T-helper 1 cell (primary cell): ENCODE measurements at places on chromosomes 2 and 18.
A peak's percentile ranks its signal among the peaks of the same experiment; 100 is the strongest.

DNA sequence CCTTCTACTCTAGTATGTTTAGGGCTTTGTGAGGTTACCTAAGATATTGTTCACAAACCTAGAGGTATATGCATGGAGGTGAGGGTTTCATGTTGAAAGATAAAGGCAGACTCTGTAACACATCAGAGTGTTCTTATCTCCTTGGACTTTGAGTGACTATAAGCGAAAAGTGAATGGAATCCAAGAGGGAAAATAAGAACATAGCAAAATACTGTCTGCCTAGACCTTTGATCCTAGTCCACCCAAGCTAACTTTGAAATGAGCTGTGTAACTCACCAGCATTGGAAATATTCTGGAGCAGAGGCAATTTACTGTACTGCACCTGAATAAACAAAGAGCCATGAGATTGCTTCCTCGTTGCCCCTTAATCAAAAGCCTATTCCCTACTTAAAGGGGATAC, 28.2 kb upstream of the GALNT1 start:
- no peak for DNase-seq

DNA sequence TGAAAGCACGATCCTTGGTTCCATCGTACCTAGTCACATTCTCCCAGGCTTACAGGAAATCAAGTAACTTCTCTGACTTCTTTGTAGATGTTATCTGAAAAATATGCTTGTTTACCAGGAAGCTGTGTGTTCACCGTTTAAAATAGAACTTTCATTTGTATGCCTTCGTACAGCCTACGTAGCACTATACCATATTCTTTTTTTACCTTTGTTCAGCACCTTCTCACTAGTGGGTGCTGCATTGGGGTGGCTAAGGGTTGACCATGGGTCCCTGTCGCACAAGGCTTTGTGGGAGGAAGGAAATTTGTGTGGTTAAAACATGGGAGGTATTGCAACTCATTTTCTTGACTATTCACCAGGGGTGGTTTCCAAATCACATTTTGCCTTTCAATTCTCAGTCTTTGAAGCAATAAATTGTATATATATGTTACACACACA, 16.6 kb downstream of the MALT1 start:
- DNase-seq: peak; percentile 44

GRCh38 chr18:6333981-6334380, 80.7 kb downstream of the L3MBTL4 start:
- no peak for DNase-seq

GRCh38 chr2:61179701-61180639, 18.0 kb downstream of the C2orf74 start:
- DNase-seq: no peak

- DNase-seq: no peak
Observed at GRCh38 chr2:84846741-84847142, 34.1 kb downstream of the TRABD2A start.

DNA sequence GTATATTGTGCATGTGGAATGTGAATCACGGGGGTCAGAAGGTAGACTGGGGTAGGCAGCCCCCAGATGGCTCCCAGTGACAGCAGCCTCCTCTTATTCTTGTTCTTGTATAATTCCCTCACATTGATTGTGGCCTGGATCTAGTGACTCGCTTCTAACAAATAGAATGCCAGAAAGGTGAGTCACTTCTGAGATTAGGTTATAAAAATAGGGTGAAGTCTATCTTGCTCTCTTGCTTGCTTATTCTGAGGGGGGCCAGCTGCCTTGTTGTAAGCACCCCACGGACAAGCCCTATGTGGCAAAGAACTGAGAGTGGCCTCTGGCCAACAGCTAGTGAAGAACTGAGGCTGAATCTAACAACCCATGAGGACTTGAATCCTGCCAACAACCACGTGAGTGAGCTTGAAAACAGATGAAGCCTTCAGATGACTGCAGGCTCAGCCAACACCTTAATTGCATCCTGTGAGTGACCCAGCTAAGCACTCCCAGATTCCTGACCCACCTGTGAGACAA, 15.6 kb upstream of the RMND5A start:
- DNase-seq: no peak

DNA sequence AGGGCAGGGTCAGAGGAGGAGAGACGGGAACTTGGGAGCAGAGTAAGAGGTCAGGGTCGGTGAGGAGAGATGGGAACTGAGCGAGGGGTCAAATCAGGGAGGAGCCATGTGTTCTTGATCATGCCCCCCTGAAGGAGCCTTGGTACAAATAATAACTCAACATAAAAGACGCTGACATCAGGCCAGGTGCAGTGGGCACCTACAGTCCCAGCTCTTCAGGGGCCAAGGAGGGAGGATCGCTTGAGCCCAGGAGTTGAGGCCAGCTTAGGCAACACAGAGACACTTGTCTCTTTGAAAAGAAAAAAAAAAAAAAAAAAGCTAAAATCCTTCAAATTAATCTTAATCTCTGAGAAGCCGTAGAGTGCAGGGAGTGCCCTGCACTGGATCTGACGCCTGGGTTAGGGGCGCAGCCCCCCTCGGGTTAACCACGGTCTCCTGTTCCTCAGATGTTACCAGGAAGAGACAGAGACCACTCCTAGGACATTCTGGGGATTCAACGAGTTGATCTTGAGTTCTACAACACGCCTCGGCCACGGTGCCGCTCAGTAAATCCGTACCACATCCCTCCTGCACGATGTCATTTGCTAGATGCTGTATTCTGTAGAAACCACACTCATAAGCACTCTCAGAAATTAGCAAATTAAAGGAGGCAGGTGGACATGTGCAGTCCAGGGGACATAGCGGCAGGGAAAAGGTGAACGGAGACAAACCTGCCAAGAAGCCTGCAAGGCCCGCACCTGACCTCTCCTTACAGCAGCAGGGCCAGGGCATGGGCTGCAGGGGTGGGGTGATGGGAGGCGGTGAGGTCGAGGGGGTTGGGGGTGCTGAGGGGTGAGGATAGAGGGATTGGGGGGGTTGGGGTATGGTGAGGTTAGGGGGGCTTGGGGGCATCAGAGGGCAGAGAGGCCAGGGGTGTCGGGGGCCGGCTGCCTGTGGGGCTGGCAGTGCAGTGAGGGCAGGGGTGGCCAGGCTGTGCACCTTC, 29.2 kb downstream of the SLC66A2 start:
- DNase-seq: no peak

DNA sequence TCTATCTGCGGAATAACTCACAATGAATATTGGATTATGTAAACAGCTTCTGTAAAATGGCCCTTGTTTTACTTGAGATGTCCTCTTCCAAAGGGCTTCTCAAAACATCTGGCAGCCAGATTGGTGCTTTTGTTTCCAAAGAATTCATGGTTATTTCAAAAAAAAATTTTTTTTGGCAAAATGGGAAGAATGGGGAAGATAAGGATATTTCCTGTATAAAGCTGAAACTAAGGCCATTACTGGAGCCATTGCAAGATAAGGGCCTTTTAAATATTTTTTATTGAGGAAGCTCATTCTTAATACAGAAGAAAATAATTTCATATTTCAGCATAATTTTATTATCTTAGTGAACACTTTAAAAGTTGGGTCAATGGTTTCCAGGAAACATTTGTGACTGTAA, 259.1 kb downstream of the GALNT13 start:
- no peak for DNase-seq

- no peak for DNase-seq
Observed at GRCh38 chr2:223944166-223944702, 901 bp downstream of the WDFY1 start.

DNA sequence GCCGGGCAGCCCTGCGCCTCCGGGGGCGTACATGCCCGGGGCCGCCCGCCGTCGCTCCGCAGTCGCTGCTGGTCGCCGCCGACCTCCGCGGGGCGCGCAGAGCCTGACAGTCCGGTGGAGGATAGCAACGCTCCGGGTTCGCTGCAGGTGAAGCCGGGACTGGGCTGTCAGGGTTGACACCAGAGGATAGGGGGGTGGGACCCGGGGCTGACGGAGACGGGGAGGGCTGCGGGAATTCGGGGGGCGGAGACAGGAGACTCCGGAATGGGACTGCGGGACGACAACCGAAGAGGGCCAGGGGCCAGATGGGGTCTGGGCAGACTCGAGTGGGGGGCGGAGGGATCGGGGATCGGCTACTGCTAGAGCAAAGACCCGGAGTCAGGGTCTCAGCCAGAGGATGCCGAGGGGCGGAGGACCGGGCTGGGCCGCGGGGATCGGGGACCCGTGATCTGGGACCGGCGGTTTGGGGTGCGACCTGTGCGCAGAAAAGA, 403 bp downstream of the TMEM127 start:
- DNase-seq: no peak

DNA sequence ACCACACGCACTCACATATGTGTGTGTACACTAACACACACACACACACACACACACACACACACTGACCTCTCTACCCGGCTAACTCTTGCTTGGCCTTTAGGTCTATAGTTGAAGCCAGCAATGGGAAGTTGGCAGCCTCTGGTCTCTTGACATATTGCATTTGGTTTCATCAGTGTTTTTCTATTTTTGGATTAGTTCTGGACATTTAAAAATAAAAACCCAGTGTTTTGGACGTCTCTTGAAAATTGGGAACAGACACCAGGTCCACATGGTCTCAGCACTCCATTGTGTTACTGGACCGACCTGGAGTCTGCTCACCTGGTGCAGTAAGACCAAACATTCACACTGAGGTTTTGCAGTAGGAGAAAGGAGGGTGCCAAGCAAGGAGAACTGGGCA, 50.4 kb upstream of the AFF3 start:
- no peak for DNase-seq

DNA sequence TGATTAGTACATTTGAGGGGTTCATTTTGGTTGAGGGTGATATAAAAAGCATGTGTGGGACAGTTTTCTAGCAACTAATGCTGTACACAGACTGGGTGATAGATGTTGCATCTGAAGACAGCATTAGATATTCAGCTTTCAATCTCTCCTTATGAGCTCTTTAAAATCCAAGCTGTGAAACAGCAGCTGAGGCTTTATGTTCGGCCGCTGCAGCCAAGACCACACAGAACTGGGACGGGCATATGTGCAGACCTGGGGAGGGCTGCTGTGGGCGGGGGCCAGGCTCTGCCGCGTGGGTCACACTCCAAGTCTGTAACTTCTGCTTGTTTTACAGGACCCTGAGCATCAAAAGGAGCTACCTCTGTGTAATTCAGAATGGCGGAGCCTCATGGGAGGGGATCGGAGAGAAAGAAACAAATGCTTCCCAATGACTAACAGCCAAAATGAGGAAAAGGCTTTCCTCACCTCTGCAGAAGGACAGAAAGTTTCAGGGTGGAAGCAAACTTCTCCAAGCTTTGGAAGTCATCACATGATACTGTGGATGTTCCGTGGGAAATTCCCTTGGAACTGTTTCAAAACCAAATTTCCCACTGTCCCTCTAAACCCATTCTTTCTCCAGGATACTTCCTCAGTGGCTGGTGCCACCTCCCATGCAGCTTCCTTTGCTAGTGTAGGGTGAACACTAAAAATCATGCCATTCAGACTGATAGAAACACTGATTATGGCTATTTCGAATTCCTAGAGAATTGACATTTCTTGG, 711.9 kb upstream of the ID2 start:
- DNase-seq: no peak

GRCh38 chr18:24475926-24476589, 15.6 kb downstream of the HRH4 start:
- no peak for DNase-seq

- no peak for DNase-seq
Observed at GRCh38 chr2:54676656-54677055, 46.8 kb upstream of the EML6 start.

GRCh38 chr18:46497129-46497528, 159.9 kb downstream of the LOXHD1 start:
- no peak for DNase-seq

DNA sequence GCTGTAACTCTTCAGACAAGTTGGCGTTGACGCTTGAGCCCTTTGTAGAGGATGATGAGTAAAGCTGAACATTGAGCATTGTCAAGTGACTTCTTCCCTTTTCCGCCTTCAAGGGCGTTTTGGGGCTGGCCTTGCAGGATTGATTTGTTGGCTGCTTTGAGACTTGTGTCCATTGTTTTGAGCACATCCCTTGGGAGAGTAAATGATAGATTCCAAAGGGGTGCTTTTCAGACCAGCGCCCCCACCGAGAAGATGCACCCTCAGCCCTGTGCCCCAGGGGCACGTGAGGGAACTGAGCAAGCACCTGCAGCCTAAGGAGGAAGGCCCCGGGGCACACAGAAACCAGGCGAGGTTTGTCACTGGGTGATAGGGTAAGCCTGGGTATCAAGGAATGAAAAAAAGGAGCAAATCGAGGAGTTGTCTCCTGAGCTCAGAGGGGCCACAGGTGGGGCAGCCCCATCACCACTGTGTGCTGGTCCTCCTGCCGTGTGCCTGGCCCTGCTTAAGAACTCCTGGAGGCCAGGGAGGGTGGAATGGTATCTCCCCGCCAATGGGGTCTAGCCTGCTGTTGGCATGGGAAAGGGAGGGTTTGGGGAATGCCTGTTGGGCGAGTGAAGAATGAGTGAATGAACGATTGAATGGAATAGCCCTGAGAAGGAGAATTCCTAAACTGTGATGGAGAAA, 64.0 kb downstream of the RAB31 start:
- DNase-seq: no peak

- DNase-seq: no peak
Observed at GRCh38 chr2:109208951-109209335, 79.9 kb downstream of the SH3RF3 start.

- no peak for DNase-seq
Observed at GRCh38 chr2:158997037-158997790, 28.8 kb downstream of the TANC1 start.

DNA sequence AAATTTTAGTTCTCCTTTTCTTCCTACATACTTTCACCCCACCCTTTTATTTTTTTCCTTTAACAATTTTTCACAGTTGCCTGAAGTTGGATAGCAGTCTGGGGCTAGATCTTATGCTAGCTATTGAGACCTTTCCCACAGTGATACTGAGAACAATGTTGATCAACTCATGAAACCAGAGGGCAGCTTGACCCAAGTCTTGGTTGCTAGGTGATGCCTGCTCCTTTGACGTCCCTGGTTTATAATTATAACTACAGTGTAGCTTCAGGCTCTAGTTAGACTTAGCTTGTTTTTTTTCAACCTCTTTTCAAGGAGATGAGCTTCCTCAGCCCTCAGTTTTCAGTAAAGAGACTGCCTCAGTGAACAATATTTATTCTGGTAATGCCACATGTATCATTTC, 648.5 kb downstream of the IRS1 start:
- no peak for DNase-seq

GRCh38 chr18:37242091-37242490, 323.5 kb downstream of the CELF4 start:
- no peak for DNase-seq

- DNase-seq: no peak
Observed at GRCh38 chr2:217797661-217798069, 205.1 kb downstream of the TNS1 start.

DNA sequence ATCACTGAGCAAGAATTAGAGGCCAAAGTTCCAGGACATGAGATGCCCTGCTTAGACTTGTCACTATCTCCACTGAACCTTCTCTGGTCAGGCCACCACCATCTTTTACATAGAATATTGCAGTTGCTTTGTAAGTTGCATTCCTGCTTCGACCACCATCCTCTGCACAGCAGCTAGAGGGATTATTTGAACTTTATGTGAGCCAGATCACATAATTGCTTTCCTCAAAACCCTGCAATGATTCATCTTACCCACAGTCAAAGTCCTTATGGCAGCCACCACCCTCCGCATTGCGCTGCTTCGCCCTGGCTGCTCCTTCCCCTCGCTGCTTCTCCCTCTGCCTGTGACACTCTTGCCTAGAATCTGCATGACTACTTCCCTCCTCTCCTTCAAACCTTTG, 111.3 kb downstream of the EML6 start:
- DNase-seq: no peak
